Calu3 (cell line): ENCODE measurements at places on chromosomes 12 and 14. TPM values are rescaled to one million over a fixed set of nuclear protein-coding genes. Genes with fewer than 3 reads are reported as not detected.

- H3K27ac ChIP-seq = no peak overlapping the region
- DNase-seq = no peak
- peaks cover 90% of the 10 kb centered on the region for H3K27me3 ChIP-seq
- H3K4me1 ChIP-seq = no peaks in the 10 kb centered on the region
These were observed 46.8 kb upstream of the MEG3 start for GRCh38 chr14:100778951-100779690.

DNA sequence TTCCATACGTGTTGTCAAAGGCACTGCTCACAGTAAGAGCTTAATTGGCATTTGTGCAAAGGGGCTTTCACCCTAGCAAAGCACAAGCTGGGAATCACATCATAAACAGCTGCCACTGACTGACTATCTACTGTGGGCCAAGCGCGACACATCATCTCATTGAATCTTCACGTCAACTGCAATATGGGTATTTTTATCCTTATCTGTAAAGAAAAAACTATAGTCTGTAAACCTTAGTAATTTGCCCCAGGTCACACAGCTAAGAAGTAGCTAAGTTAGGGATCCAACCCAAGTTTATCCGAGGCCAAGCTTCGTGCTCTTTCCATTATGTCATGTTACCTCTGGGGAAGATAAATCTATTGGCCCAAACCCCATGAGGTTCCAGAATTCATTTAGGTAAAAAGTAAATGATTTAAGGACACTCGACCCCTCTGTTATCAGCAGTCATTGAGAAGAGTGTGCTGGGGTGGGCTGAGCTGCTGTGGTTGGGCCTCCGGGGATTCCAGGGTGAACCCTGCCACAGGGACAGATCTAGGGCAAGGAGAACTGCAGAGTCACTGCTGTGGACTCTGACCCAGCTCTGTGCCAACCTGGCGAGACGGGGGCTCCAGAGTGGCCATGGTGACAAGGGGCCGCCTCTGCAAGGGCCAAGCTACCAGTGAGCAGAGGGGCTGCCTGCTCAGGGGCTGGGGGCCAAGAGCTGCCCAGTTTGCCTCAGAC, 27.6 kb downstream of the NCKAP5L start:
- H3K4me3 ChIP-seq = no peak overlapping the region
- DNase-seq = no peak
- H3K36me3 ChIP-seq = peaks cover 15% of the 10 kb centered on the region

- H3K4me3 ChIP-seq = no peak overlapping the region
- peaks cover under 1% of the 10 kb centered on the region for H3K36me3 ChIP-seq
- H3K27ac ChIP-seq = no peak overlapping the region
- H3K27me3 ChIP-seq = no peaks in the 10 kb centered on the region
- peaks cover 31% of the 10 kb centered on the region for H3K4me1 ChIP-seq
These were observed 186.5 kb upstream of the HMGA2 start for GRCh38 chr12:65637774-65638173.

DNA sequence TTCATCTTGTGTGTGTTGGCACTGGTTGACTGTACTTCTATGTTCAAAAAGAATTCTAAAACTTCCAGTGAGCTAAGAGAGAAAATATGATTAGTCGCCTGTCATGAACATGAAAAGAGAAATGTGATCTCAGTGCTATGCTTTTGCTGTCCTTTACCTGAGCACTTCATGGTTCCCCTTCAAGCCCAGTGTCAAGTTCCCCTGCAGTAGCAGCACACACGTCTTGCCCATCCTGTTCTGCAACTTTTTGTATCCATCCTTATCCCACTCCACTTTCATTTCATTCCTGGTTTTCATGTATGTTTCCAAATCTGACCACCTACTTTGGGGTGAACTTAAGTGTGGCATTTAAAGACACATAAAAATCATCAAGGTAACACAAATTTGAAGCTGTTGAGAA, 848.0 kb upstream of the USP15 start:
- no peaks in the 10 kb centered on the region for H3K36me3 ChIP-seq
- no peaks in the 10 kb centered on the region for H3K27me3 ChIP-seq
- peaks cover 13% of the 10 kb centered on the region for H3K4me1 ChIP-seq

DNA sequence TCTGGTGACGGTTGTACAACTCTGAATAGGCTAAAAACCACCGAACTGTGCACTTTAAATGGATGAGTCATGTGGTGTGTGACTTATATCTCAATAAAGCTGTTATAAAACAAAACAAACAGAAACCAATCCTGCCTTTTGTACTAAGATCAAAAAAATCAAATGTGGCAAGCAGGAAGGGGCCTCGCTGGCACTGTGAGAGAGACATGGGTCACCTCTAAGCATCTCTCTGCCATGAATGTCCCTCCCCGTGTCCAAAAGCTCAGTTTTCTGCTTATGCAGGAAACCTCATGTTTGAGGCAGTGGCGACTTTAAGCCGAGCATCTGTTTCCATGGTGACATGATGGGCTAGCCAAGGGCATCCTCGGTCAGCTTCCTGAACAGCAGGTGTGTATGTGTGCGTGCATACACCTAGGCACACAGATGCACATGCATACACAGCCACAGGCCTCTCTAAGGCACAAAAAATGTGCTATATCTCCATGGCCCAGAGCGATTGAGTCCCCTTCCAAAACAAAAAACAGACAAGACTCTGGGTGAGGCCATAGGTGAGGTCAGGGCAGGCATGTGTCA, 44.4 kb downstream of the ARL6IP4 start:
- DNase-seq = no peak
- H3K4me1 ChIP-seq = no peaks in the 10 kb centered on the region

GRCh38 chr12:100820314-100820713, 25.7 kb downstream of the ANO4 start:
- no peaks in the 10 kb centered on the region for H3K36me3 ChIP-seq
- no peak for DNase-seq
- H3K27ac ChIP-seq = no peak overlapping the region
- H3K4me3 ChIP-seq = no peak overlapping the region
- peaks cover 12% of the 10 kb centered on the region for H3K4me1 ChIP-seq
- no peaks in the 10 kb centered on the region for H3K27me3 ChIP-seq

GRCh38 chr12:19884021-19884492, 444.8 kb downstream of the AEBP2 start:
- H3K36me3 ChIP-seq = no peaks in the 10 kb centered on the region
- H3K4me1 ChIP-seq = peaks cover 8% of the 10 kb centered on the region
- H3K27me3 ChIP-seq = no peaks in the 10 kb centered on the region
- H3K27ac ChIP-seq = no peak overlapping the region

DNA sequence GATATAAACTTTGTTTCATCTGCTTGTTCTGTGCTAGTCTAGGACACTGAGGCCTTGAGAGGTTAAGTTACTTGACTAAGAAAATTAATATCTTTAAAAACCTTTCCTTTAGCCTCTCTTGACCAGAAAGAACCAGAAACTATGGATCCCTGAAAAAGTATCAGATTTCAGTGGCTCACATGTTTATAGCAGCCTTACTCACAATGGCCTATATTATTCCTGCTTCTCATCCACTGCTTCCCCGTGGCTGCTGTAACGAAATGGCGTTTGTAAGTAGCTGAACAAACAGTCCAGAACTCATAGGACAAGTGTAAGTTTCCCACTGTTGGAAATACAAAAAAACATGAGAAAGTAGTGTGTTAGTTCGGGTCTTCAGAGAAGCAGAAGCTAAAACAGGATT, 3.2 kb upstream of the PYGL start:
- no peaks in the 10 kb centered on the region for H3K4me1 ChIP-seq
- no peak for DNase-seq
- no peaks in the 10 kb centered on the region for H3K27me3 ChIP-seq
- peaks cover 19% of the 10 kb centered on the region for H3K36me3 ChIP-seq
- H3K27ac ChIP-seq = no peak overlapping the region

DNA sequence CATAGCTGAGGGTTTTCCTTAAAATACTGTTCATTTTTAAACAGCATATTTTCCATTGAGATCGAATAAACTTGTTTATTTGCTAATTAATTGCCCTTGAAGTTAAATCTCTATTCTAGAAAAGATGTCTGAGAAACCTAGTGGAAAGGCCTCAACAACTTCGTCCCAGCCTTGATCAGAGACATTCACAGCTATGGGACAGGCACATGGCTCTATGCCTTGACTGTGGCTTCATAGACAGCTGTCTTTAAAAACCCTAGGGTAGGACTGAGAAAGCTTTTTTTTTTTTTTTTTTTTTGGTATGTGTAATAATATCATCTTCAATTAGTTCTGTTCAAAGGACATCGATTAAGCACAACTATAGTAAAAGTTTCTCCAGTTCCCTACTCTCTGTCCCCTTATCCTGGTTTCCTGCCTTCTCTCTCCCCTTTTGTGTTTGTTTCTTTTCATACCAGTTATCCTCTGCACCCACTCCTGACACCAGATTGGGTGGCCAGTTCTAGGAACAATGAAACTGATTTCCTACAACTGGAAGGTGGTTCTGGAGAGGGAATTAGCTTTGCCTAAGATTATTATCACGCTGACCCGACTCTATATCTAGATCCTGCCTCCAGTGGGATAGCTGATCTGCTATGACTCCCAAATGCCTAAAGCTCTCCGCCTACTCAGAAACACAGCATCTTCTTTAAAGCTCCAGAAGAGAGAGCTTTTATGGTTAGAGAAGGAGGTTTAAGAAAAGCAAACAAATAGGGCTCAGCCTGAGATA, 20.3 kb downstream of the SOCS2 start:
- no peaks in the 10 kb centered on the region for H3K4me1 ChIP-seq
- DNase-seq = no peak
- H3K4me3 ChIP-seq = no peak overlapping the region
- no peaks in the 10 kb centered on the region for H3K27me3 ChIP-seq
- H3K36me3 ChIP-seq = peaks cover 11% of the 10 kb centered on the region
- no peak overlapping the region for H3K27ac ChIP-seq

- no peak overlapping the region for H3K27ac ChIP-seq
- no peak overlapping the region for H3K4me3 ChIP-seq
- H3K27me3 ChIP-seq = no peaks in the 10 kb centered on the region
- no peaks in the 10 kb centered on the region for H3K36me3 ChIP-seq
These were observed 15.0 kb upstream of the PSMA6 start for GRCh38 chr14:35277179-35277578.

GRCh38 chr12:88577537-88577936, 2.7 kb downstream of the KITLG start:
- H3K4me1 ChIP-seq = peaks cover 55% of the 10 kb centered on the region
- H3K4me3 ChIP-seq = peak overlapping the region; percentile 91
- H3K27ac ChIP-seq = peak overlapping the region; percentile 30
- H3K27me3 ChIP-seq = no peaks in the 10 kb centered on the region

DNA sequence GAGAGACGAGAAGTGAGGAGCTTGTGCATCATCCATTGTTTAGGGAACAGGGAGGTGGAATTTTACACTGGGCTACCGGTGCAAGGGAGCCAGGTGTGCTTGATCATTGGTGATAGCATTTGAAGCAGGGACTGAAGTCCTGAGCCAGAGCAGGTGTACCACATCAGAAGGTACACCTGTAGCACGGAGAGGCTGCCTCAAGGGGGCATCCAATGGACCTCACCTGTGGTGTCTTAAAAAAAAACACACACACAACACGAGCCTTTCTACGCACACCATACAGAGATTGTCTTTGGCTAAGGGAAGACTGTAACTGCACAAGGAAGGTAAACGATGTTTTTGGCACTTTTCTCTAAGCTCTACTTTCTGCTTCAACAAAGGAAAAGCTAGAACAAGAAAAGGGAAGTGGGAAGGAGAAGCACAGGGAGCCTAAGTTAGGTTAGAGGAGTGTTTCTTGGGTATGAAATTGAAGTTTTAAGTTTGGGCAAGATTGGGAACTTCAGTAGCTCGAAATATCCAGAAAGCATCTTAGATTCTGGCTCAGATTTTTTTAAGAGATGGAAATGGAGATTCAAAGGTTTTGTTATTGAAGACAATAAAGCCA, 334.3 kb upstream of the FBXO33 start:
- H3K27me3 ChIP-seq = no peaks in the 10 kb centered on the region
- H3K27ac ChIP-seq = no peak overlapping the region
- no peaks in the 10 kb centered on the region for H3K36me3 ChIP-seq
- DNase-seq = no peak

DNA sequence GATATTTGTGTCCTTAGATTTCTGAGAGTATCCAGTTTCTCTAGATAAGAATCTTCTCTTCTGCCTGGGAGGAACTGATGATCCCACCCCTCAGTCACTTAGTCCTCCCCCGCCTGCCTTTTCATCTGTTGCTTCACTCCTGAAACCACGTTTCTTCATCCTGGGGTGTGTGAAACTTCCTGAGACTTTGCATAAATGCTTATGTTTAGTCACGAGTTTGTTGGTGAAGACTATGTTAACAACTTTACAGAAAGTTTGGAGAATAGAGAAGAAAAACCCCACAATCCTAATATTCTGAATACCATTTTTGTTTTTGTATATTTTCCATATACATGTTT, 33.2 kb downstream of the MARK3 start:
- no peak for DNase-seq
- H3K27ac ChIP-seq = no peak overlapping the region
- no peaks in the 10 kb centered on the region for H3K27me3 ChIP-seq
- peaks cover 18% of the 10 kb centered on the region for H3K36me3 ChIP-seq
- H3K4me1 ChIP-seq = peaks cover 46% of the 10 kb centered on the region
- no peak overlapping the region for H3K4me3 ChIP-seq

- H3K4me3 ChIP-seq = no peak overlapping the region
- no peak for DNase-seq
- H3K4me1 ChIP-seq = peaks cover 42% of the 10 kb centered on the region
These were observed 107.3 kb downstream of the PPP2R5E start for GRCh38 chr14:63435838-63436237.

GRCh38 chr12:32794281-32794680, 38.6 kb upstream of the YARS2 start:
- no peak overlapping the region for H3K4me3 ChIP-seq
- H3K27me3 ChIP-seq = no peaks in the 10 kb centered on the region
- no peaks in the 10 kb centered on the region for H3K4me1 ChIP-seq

DNA sequence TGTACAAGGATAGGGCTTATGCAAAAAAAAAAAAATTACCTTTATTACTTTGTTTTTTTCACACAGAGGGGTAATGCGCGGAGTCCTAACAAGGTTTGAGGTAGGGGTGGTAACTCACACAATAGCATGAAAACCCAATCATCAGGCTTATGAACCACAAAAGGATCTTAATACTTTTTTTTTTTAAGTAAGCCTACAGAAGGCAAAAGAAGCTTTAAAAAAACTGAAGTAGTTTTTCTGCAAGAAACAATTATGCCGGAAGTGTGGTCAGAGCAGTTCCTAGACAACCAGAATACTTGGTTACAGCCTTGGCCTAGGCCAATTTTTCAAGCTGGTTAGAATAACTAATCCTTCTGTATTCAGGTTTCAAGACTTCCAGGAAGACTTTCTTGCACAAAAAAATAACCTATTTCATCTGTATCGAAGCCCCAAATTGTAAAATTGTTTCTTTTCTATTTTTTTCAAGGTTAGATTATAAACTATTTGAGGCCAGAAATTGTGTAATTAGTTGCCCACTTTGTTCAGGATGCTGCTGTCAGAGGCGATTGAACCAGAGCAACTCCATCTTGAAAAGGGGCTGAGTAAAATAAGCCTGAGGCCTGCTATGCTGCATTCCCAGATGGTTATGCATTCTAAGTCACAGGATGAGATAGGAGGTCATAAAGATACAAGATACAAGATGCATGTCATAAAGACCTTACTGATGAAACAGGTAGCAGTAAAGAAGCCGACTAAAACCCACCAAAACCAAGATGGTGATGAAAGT, 1.8 kb upstream of the GNS start:
- H3K36me3 ChIP-seq = peaks cover 19% of the 10 kb centered on the region
- H3K4me1 ChIP-seq = no peaks in the 10 kb centered on the region
- H3K4me3 ChIP-seq = no peak overlapping the region
- H3K27ac ChIP-seq = no peak overlapping the region

- DNase-seq = no peak
- peak overlapping the region; percentile 21 for H3K27ac ChIP-seq
- H3K27me3 ChIP-seq = no peaks in the 10 kb centered on the region
- H3K4me3 ChIP-seq = no peak overlapping the region
These were observed 7.3 kb upstream of the HSP90AA1 start for GRCh38 chr14:102094101-102094500.

Gene OR4K5
- total RNA-seq = not detected in 2 replicates

Gene TMEM119
- total RNA-seq = not detected in 2 replicates

Gene KLRK1
- not detected in 2 replicates for total RNA-seq

Gene ACSM4
- total RNA-seq = not detected in 2 replicates

Gene IRAK4
- total RNA-seq = 8.4 and 11.4 TPM in 2 replicates

Gene BCL2L14
- 5.5 and 8.7 TPM in 2 replicates for total RNA-seq

Gene ACOT4
- 1.1 and 1.6 TPM in 2 replicates for total RNA-seq

Gene DRAM1
- 26.8 and 28.1 TPM in 2 replicates for total RNA-seq

Gene PACS2
- 71.8 and 77.3 TPM in 2 replicates for total RNA-seq

Gene SMIM41
- total RNA-seq = not detected in 2 replicates
